CD4-positive, alpha-beta T cell treated with Interleukin-6 at 100 ng/mL for 8 hours (primary cell): ENCODE measurements at places on chromosomes 4 and X.
A peak's percentile ranks its signal among the peaks of the same experiment; 100 is the strongest.

DNA sequence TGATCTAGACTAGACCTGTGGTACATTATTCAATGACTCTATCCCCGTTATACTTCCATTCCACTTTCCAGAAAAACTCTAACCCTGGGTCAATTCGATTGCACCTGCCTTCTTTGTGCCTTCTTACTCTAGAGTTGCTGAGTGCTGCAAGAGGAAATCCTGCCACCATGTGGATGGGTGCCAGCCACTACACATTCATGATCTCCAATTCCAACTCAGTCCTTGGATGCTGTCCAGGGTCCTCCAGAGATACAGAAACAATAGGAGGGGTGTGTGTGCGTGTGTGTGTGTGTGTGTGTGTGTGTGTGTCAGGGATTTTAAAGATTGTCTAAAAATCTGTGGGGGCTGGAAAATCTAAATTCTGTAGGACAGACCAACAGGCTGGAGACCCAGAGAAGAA, 42.9 kb upstream of the INTS6L start:
- DNase-seq = peak; percentile 41

DNA sequence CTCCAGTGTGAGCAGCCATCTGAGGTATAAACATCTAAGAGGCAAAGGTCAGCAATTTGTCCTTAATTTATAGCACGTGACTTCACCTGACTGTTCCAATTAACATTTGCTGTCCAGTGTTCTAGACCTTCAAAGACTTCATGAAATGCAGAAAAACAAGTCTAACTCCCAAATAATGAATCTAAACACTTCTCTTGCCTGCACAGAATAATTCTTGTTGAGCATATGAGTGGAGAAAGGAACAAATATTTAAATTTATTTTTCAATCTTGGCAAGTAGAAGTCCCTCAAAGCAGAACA, 12.0 kb downstream of the RFC1 start:
- no peak for DNase-seq

DNA sequence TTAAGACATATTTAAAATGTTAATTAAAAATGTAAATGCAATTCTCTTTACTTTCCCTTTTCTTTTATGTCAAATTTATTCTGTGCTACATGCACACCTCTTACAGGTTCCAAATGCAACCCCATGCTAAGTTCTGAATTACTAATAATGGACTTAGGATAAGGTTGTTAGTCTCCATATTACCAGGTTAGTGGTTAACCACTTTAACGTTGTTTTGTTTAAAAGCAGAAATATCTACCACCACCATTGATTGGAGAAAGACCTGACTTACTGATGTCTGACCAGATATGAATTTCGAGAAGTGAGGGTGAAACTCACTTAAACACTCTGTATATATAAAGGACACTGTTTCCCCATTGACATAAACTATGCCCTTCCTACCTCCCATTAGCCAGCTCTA, 6.9 kb upstream of the TRPC3 start:
- DNase-seq = no peak

- DNase-seq = no peak
Measured at GRCh38 chr4:26021417-26022345, 107.7 kb downstream of the SMIM20 start.

DNA sequence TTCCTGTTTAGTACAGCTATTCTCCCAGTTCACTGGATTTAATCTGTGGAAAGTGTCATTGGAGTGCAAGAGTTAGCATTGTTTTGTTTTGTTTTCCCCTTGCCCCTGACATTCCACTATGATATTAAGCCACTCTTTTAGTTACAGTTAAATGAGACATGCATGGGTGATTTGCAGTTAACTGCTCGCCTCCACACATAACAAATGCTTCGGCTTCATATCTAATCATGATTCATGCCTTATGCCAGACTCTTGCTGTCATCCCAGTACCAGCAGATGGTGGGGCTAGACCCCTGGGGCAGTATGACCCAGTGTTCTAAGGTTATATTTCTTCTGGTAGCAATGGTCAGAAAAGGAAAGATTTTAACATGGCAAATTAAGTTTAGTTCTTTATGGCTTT, 80.1 kb downstream of the RAP1GDS1 start:
- DNase-seq = no peak

DNA sequence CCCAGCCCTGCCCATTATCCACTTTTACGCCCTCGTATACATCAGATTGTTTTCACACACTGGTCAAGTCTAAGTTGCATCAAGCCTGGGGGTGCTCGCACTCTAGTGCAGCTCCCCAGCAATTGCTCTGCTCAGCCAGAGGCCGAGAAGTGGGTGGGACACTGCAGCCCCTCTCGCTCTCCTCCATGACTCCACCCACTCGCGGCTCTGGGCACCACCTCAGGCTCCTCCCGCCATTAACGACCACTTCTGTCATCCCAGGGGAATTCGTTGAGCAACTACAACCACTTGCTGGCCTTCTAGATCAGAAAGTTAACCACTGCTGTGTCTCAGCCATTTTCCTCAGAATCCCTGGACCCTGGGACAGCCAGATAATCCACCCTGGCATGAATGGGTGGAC, 53.6 kb downstream of the ETNPPL start:
- DNase-seq = no peak

DNA sequence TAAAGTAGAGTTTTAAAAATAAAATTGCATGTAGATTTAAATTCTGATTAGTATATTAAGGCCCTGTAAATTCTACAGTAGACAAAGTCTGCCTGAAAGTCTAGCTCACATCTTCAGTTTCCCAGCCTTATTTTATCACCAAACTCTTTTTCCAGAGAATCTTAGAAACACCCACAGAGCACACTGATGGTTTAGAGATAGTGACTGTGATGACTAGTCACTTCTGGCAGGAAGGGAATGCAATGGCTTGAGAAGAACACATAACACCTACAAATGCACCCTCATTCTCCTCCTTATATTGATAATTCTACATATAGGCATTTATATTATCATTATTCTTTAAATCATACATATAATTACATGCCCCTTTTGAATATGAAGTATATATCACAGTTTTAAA, 232.9 kb downstream of the ARAP2 start:
- DNase-seq = no peak

DNA sequence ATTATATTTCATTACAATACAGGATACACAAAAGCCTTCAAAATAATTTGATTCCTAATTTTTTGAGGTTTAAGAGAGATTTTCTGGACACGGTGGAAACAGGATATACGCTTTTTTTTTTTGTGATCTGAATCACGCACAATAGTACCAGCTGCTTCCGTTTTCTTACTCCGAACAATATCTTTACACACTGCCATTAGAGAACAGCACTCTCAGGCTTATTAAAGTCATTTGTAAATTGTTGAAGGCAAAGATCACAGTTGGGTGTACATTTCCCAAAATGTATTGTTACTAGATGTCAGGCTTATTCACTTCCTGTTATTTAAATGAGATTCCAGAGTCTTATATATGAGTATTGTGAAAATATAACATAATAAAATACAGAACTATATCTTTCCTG, 71.5 kb downstream of the TMEM47 start:
- no peak for DNase-seq

GRCh38 chr4:138775890-138776289, 239.7 kb upstream of the NOCT start:
- no peak for DNase-seq

DNA sequence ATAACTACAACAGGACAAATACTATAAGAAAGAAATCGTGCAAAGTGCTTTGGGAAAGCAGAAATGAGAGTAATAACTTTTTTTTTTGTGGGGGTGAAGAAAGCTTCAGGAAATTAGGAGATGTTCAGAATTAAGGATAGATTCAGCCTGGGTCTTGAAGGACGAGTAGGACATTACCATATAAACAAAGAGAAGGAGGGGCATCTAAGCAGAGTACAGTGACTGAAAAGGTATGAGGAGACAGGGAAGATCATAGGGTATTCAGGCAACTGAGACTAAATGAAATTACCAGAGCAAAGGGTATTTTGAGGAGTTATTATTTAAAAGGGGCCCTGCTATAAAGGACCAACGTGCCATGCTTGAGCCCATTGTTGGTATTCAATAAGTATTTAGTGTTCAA, 3.1 kb upstream of the STAP1 start:
- no peak for DNase-seq

GRCh38 chr4:89099471-89099870, 11.9 kb upstream of the TIGD2 start:
- no peak for DNase-seq

GRCh38 chr4:112073181-112073580, 72.1 kb upstream of the FAM241A start:
- DNase-seq = no peak

GRCh38 chr4:187309456-187309855, 585.8 kb upstream of the FAT1 start:
- no peak for DNase-seq

GRCh38 chrX:30495468-30495867, 82.1 kb downstream of the TASL start:
- DNase-seq = no peak

GRCh38 chr4:143575331-143575730, 61.8 kb downstream of the SMARCA5 start:
- no peak for DNase-seq
